ENCODE measurements at places on chromosomes 13 and 19.
A peak's percentile ranks its signal among the peaks of the same experiment; 100 is the strongest.

- peak; percentile 65 for DNase-seq
Observed at GRCh38 chr19:6216996-6217751, 62.6 kb downstream of the MLLT1 start.

DNA sequence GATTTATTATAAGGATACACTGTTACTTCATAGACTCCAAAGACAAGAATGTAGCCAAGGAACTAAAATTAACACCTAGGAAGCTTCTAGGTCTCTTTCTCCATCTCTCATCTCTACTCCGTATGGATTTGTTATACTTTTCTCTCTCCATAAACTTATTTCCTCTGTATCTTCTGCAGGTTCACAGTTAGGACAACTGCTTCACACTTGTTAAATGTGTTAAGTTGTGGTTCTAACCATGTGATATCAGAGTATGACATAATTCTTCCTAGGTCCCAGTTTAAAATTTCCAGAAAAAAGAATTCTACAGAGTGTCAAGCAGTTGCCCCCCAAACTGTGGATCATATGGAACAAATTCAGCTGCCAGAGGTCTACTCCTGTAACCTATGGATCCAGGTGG lies 42.3 kb upstream of the GTF2F2 start:
- DNase-seq, result no peak

- no peak for DNase-seq
Observed at GRCh38 chr19:7926727-7927604, 1.0 kb upstream of the CTXN1 start.

- DNase-seq, result no peak
Observed at GRCh38 chr13:70541451-70541850, 433.2 kb upstream of the KLHL1 start.

- DNase-seq, result no peak
Observed at GRCh38 chr19:13181747-13182388, 31.7 kb downstream of the IER2 start.

- peak; percentile 21 for DNase-seq
Observed at GRCh38 chr19:47511128-47511517, 3.7 kb downstream of the NAPA start.

DNA sequence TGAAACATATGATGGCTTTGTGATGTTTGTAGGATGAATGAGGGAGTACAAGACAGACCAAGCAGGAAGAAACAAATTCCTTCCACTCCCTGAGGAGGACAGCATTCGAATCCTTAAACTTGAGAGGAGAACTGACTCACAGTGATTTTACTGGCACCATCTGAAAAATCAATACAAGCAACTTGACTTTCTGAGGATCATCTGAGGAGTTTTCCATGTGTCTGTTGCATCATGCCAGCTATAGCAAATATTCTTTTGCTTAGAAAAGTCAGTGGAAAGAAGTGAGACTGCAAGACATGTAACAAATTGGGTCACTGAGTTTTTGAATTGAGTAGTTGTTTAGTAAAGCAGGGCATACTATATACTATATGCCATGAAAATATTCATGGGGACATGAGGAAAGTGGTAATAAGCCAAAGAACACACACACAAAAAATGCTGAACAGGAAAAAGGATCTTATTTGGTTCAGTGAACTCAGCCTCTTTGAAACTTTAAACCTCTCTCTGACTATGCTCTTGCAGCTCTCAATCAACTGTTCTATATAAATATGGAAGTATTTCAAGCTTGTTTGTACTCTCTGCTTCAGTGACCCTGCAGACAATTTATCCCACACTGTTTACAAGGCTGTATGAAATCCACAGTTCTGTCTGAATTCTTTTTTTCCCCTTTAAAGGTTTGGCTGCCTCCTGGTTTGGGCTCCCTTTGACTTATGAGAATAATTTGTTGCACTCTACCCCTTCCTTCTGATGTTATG lies 35.5 kb downstream of the SERTM1 start:
- DNase-seq, result no peak

DNA sequence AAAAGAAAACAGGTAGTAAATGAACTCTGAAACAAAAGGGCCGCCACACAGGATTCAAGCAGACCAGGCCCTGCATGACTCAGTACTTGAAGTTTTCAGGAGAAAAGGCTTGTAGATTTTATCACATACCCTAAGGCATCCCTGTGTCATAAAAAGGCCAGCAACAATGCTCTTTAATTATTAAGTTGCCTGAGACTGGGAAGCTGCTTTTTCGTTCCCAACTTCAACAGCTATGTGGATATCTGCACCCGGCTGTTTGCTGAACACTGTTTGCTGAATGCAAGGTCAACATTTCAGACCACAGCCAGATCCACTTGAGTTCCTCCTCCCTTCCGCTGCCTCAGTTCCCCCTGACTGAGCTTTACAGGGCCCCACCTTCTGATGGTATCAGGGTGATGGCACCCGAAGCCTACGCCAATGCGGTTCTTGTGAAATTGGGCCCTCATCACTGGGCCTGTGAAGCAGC lies 6.1 kb upstream of the ECH1 start:
- DNase-seq, result no peak

GRCh38 chr19:44374789-44375188 lies 18.3 kb upstream of the ZNF112 start:
- no peak for DNase-seq

- DNase-seq, result no peak
Observed at GRCh38 chr19:45468159-45468651, 409 bp downstream of the FOSB start.

DNA sequence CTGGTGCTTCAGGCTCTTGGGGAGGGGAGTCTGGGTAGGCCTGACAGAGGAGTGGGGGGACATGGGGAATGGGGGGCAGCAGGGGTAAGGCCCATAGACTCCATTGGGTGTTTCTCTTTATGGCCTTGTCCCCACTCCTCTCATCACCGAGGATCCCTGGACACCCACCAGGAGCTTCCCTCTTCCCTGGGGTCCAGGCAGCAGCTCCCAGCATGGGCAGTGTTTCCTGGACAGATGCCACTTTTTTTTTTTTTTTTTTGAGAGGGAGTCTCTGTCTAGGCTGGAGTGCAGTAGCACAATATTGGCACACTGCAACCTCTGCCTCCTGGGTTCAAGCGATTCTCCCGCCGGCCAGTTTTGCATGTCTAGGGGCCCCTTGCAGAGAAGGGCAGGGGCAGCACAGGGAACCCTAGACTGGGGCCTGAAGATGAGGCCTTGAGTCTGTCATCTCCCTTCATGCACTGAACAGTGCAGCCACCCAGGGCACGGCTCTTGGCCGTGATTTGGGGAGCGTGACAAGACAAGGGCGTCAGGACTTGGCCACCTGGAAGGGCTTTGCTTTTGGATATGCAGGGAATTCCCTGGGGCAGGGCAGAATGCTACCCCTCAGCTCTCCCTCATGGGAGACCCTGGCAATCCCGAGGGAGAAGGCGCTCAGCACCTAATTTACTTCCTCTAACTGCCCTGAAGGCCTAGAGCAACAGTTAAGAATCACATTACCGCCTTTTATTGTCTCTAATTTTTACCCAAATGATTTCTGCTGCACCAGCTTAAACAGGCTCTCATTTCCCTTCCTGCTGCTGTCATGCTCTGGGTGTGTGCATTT lies 213.9 kb upstream of the ZNF536 start:
- DNase-seq, result no peak

DNA sequence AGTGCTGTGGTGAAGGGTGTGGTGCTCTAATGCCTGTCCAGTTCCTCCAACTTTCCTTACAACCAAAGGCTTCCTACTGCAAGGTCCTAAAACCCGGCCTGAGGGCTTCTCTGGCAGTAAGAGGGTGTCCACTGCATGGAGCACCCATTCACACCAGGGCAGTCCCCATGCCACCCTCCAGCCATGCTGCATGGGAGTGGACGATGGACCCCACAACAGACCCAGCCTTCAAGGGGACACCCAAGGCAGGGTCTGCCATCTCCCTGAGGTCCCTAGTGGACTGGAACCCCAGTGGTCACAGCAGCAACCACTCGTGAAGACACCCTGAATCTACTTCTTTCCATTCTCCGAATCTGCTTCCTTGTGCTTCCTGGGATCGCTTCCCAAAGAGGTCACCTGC lies 117.6 kb upstream of the SOX1 start:
- no peak for DNase-seq

DNA sequence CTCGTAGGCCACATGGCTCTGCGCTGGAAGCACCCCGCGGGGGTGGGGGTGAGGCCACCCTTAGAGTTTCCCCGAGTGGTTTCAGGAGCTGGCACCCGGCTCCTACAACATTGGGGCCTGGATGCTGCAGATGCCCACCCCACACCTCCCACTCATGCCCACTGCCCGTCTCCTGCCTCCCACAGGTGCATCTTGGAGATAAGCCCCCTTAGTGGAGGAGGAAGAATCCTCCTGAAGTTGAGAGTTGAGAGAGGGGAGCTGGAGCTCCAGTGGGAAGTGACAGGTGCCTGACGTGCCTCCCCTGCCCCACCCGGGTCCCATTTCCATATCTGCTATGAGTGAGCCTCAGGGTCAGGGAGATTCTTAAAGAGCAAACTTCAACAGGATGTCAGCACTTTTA lies 341.3 kb downstream of the TEX29 start:
- DNase-seq, result no peak

DNA sequence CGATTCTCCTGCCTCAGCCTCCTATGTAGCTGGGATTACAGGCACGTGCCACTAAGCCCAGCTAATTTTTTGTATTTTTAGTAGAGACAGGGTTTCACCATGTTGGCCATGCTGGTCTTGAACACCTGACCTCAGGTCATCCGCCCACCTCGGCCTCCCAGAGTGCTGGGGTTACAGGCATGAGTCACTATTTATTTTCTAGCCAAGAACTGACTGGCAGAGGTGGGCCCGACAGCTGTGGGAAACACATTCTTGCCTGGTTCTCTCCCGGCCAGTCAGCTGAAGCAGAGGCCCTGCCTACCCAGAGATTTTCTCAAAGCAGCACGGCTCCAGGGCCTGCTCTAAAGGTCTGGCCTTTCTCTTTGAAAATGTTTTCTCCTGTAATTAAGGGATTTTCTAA lies 108.0 kb downstream of the KCTD15 start:
- no peak for DNase-seq

DNA sequence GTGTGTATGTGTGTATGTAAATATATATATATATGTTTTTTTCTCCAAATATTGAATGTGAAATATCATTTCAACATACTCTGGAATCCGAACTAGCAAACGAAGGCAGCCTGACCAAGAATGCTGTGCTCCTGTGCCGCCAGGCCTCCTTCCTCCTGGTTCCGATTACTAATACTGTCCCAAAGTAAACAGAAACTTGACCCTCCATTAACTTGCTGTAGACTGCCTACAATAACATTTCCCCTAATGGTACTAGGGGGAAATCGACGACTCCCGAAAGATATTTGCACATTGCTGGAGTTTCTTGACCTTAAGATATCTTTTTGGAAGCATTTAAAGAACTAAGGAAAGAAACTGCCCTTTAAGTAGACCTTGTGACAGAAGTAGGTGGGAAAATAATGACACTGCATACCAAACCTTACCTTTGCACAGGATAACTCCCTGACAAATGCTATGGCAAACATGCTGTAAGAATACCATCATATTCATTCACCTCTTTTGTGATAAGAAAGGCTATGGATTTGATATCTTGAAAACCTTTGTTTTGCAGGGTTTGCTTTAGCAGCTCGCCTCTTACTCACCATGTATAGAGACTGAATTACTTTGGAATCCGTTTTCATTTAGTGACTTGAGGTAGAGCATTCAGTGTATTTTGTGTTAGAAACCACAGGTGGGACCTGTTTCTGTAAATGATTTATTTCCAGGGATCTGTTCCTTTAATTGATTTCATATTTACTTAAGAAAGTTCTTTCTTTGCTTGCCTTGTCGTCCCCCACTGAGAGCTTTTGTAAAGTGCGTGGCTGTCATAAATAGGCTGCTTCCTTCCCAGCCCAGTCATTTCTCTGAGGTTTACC lies 80.1 kb downstream of the KLF5 start:
- no peak for DNase-seq

DNA sequence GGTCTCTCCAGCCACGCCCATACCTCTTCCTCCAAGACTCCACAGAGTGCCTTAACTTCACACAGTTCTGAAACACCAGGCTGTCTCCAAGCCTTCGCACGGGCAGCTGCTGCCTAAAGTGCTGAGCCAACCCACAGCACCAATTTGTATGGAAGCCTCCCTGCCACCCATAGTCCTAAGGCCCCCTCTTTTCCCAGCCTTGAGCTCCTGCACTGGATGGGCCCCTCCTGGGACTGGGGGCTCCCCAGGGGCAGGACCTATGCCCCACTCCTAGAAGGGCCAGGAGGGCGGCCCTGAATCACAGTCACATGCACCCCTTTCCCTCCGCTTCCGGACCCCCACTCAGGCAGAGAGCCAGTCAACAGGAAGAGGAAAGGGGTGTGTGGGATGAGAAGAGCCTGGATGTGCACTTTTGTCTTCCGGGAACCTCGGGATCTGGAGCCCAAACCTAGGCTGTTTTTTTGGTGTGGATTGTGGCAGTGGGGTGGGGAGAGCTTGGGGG lies 5.1 kb upstream of the FCER2 start:
- no peak for DNase-seq

GRCh38 chr19:52200044-52200443 lies 10.2 kb downstream of the PPP2R1A start:
- DNase-seq, result no peak

GRCh38 chr19:38194061-38194701 lies 29.8 kb downstream of the DPF1 start:
- peak; percentile 99 for DNase-seq

- no peak for DNase-seq
Observed at GRCh38 chr19:45496349-45496953, 396 bp downstream of the RTN2 start.

Measured in NCI-H2171 treated with DMSO at 0.1 percent for 48 hours (cell line).